Effector CD4-positive, alpha-beta T cell (primary cell): ENCODE measurements at places on chromosomes 4 and X.

- DNase-seq, result no peak
Measured at GRCh38 chrX:41559235-41560052, 112.3 kb downstream of the NYX start.

DNA sequence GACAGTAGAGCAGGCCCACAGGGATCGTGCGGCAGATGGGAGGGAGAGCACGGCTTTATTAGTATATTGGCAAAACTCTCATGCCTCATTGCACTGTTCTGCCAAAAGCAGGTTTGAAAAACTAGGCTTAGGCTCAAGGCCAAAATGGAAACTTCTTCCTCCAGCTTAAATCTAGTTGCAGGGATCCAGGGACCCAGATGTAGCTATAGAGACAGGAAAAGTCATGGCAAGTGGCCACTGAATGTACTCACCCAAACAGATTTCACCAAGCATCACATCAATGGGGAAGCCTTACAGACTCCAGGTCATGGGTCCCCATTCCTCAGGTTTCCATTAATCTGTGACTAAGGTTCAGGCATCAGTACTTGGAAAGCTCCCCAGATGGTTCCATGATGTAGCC lies 149.2 kb downstream of the STK32B start:
- DNase-seq, result no peak

DNA sequence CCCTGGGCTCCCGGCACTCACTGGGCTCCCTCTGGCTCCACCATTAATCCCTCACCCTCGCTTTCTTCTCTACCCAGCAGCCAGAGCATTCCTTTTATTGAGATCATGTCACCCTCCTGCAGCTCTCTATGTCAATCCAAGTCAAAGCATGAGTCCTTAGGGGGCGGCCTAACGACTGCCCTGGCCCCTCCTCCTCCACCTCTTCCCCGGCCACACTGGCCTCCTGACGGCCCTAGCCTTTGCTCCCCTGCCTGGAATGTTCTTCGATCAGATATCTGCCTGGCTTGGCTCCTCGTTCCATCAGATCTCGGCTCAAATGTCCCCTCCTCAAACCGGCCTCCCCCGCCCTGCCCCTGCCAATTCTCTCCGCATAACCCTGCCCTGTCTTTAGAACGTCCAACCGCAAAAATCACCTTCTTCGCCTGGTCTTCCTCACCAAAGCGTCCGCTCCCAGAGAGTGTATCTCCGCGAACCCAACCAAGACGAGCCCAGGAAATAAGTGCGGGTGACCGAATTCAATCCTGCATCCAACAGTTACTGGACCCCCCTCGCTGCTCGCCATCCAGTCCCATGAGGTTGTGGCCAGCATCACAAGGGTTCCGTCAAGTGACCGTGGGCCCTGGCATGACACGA lies 722 bp upstream of the PNCK start:
- no peak for DNase-seq

GRCh38 chrX:25011589-25012432 lies 4.0 kb downstream of the ARX start:
- no peak for DNase-seq

DNA sequence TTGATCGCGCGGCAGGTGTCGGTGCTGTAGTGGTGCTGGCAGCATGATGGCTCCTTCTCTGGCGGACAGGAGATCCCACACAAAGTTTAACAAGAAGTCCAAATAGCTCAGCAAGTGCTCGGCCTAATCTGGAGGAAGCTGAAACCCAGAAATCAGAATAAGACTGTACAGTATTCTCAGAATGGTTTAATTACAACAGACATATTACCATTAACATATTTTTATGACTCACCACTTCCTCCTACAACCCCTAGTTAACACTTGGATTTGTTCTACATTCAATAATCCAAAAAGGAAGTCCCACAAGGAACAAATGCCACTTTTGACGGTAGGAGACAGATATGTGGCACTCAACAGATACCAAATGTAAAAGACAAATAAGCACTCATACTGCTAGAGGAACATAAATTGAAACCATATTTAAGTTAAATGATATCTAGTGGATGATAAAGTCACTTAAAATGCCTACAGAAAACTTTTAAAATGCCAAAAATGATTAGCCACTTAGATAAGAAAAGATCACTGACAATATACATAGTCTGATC lies 91.2 kb downstream of the HUWE1 start:
- DNase-seq, result no peak

GRCh38 chrX:7261672-7262332 lies 113.8 kb upstream of the PUDP start:
- no peak for DNase-seq

- DNase-seq, result no peak
Measured at GRCh38 chr4:185036842-185037241, 18.6 kb downstream of the HELT start.

DNA sequence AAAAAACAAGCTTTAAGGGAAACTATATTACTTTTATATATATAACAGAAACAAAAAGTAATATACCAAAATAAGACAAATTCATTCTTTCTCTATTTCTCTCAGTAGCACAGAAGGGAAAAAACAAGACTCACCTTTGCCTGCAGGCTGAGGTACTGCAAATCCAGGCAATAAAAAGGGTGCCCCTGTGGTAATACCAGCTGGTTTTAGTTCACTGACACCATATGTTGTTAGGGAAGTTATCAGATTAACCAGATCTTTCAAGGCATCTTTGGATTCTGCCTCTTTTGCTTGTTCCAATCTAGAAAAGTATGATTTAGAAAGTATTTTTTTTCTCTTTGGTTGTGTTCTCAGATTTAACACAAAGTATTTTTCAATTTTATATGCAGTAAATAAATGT lies 139.8 kb downstream of the WDFY3 start:
- DNase-seq, result no peak

DNA sequence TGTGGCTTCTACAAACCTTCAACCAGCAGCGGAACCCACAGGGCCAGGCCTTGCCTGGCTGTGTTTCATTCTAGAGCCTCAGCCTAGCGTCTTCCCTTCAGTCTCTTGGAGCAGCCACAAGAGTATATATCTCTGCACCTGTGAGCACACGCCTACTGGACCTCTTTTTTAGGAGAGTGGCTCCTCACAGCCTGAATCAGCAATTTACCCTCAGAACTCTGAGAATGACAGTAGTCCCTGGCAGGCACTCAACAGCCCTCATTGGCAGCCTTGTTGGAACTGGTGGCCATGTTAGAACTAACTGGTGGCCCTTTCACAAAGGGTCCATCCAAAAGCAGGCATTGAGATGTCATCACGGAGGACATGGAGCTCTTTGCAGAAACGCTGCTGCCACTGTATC lies 138.9 kb downstream of the BCOR start:
- no peak for DNase-seq

DNA sequence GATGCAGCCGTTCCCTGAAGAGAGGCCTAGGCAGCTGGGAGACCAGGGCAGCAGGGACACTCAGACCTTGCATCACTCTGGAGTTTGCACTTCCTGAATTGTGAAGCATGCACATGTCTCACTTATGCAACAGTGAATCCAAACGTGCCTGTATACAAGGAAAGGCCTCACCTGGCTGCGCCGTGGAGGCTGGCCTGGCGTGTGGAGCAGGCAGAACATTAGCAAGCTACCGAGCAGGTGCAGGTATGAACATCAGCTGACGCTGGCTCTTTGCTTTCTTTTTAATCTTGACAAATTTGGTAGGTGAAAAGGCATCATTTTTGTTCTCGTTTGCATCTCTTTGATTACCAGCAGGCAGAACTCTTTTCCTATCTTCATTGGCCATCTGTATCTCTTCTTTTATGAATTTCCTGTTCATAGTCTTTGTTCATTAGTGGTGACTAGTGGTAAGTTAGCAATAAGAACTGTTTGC lies 37.1 kb upstream of the IRAK1 start:
- DNase-seq, result no peak

DNA sequence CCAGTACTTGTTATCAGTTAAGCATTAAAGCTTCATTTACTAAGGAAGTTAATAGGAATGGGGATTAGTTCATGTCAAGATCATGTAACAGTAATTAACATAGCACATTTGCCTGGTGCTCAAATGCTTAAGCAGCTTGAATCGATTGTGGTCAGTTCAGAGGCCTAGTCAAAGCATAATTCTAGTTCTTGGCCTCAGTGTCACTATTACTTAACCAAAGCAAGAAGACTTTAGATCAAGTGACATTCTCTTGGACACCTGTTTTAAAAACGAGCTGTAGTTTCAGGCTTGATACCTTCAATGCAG lies 115.2 kb upstream of the BMPR1B start:
- DNase-seq, result no peak

DNA sequence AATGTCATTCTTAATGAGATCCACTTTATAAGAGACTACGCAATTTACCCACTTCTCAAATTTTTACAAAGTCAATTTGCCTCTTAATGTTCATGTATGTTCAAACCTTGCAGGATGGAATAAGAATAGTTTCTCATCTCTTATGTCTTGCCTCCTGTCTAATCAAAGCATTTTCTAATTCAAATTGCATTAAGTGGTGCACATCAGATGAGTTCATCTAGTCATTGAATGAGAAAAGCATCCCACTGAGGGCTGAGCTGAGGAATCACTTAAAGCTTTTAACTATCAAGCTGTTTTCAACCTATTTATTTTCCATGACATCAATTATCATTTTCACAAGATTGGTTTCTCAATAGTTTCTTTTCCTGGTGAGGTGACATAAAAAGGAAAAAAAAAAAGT lies 1964.0 kb downstream of the PCDH7 start:
- no peak for DNase-seq

DNA sequence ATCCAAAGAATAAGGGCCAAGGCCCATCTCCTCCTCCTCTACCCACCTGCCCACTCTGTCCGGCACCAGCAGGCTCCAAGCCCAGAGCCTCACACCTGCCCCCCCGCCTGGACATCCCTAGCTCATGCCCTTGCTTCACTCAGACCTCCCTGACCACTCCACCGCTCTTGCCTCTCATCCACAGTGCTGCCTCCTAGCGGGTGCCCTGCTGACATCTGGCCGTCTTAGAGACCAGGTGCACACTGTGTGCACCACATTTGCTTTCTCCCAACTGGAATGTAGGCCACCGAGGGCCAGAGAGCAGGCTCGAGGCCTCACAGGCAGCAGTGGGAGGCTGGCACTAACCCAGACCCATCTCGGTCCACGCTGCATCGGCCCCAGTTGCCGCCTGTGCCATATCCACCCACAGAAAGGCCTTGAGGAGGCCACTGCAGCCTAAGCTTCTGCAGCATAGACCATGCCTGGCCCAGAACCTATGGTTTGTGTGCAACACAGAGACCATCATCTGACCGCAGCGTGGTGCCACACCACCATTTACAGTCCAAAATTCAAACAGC lies 13.5 kb downstream of the LETM1 start:
- DNase-seq, result no peak

- peak; percentile 22 for DNase-seq
Measured at GRCh38 chr4:153151535-153152455, 52.4 kb upstream of the TRIM2 start.

DNA sequence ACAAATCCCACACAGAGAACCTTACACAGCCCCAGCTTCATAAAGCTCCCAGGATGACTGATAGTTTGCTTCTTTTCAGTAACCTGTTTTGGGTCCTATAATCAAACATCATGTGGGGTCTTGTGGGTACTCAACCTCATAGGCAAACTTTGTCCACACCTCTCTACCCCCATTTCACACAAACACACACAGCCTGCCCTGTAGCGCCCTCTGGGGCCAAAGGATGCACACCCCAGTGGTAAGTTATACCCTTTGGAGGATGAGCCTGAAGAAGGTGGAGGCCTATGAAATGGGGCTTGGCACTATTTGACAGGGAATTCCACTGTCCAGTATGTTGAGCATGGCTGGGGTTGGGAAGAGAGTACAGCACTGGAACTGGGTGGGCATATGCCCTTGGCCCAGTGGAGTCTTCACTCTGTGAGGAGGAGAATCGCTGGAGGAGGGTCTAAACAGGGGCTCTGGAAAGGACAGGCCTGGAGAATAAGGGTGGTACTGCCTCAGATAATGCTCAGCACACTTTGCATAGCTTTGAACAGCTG lies 30.5 kb upstream of the COL25A1 start:
- no peak for DNase-seq

DNA sequence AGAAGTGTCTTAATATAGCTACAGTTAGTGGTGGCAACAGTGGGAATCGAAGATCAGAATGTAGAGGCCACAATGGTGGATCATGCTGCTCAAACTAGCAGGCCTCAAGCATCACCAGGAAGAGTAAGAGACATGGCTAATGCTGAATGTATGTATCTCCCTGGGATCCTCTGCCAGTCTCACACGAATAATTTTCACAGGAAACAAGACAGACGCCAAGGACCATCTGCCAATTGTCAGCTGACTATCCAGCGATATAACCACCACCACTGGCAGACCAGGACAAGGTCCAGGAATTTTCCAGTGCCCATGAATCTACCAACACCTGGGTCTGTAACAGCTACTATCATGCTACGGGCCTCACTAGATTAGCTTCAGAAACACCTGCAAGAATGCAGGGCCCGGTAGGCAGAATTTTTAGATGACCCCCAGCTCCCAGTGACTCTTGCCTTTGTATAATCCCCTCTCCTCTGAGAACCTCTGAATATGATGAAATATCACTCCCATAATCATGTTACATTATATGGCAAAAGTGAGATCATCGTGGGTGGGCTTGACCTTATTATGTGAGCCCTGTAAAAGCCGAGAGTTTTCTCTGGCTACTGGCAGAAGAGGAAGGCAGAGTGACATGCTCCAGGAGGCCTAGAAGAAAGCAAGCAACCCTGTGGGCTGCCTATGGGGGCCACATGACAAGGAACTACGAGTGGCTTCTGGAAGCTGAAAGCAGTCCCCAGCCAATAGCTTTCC lies 429.8 kb downstream of the BCOR start:
- no peak for DNase-seq

GRCh38 chr4:11495291-11495690 lies 66.6 kb upstream of the HS3ST1 start:
- no peak for DNase-seq

DNA sequence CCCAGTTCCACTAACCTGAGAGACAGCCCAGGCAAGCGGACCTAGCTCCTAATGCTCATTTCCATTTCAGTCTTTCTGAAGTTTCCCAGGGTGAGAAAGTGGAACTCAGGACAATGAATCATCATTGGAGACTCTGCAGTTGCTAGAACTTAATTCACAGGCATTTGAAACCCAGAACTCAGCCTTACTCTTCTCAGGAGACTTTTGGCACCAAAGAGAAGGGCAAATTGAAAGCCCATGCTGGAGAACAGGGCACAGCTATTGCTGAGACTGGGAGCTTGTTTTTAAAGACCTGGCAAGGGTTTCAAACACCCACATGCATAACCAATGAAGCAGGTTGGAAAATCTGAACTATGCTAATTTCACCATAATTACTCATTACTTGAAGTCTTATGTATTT lies 36.0 kb downstream of the BST1 start:
- DNase-seq, result no peak

GRCh38 chr4:21203416-21203815 lies 503.2 kb downstream of the PACRGL start:
- DNase-seq, result no peak

DNA sequence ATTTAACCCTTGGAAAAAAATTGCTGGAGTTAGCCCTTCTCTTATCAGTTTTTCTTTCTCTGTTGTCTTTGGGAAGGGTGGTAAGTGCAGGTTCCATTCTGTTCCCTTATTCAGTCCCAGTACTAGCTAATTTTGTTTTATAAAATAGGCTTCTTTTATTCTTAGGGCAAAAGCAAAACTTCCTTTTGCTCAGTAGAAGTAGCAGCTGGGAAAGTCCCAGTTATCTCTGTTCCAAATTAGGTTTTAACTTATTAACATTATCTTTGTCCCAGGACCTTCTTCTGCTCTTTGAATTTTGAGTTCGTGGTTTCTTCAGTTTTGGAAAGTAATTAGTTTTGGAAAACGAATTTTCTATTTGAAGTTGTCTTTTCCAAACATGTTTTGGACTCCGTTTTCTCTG lies 61.1 kb downstream of the BANK1 start:
- no peak for DNase-seq

GRCh38 chr4:156251373-156252065 lies 297.9 kb upstream of the CTSO start:
- DNase-seq, result no peak

GRCh38 chr4:158930639-158930972 lies 161.8 kb downstream of the FNIP2 start:
- no peak for DNase-seq
